ENCODE measurements at places on chromosomes 3 and 15. TPM values are rescaled to one million over a fixed set of nuclear protein-coding genes. Genes with fewer than 3 reads are reported as not detected.
A peak's percentile ranks its signal among the peaks of the same experiment; 100 is the strongest.

The MYO5C gene
- under 0.01 TPM for total RNA-seq

The MEGF11 gene
- total RNA-seq = under 0.01 TPM

The GABRR3 gene
- not detected for total RNA-seq

The GATA2 gene
- total RNA-seq = 0.83 TPM

The SEMA3B gene
- total RNA-seq = 51.6 TPM

DNA sequence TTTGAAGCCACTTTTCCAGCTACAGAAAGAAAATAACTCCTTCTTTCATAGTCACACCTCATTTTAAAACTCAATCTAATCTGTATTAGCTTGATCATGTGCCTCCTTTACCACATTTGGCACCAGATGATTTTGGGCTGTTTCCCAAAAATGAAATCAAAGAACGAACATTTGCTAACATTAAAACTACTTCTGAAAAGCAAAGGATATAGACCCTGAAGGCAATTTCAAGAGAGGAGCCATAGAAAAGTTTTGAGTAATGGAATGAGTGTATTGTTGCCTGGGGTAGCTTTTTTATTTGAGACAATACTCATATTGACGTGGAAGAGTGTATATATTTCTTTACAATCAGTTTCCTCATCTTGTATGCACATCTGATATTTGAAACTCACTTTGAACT is 152.8 kb upstream of the TBL1XR1 start:
- H3K27me3 ChIP-seq = no peaks in the 10 kb centered on the region
- H3K27ac ChIP-seq = no peak overlapping the region
- H3K4me3 ChIP-seq = no peak overlapping the region
- peaks cover 6% of the 10 kb centered on the region for H3K4me1 ChIP-seq
- no peaks in the 10 kb centered on the region for H3K36me3 ChIP-seq

DNA sequence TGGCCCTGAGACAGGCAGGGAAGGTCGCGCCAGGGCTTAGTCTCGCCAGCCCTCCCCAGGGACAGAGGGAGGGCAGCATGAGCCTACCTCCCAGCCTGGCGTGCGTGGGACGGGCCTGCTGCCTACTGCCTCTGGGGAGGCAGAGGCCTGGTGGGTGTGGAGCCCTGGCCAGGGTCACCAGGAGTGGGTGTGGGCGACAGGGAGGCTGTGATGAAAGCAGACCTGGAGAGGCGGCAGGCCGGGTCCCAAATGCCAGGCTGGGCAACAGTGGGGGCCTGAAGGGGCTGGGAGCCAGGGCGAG is 33.1 kb downstream of the PLXNA1 start:
- H3K27ac ChIP-seq = no peak overlapping the region
- no peaks in the 10 kb centered on the region for H3K27me3 ChIP-seq
- no peak overlapping the region for H3K4me3 ChIP-seq

GRCh38 chr3:197188963-197189362 is 109.4 kb downstream of the DLG1 start:
- no peaks in the 10 kb centered on the region for H3K27me3 ChIP-seq
- peaks cover 2% of the 10 kb centered on the region for H3K4me1 ChIP-seq
- H3K27ac ChIP-seq = no peak overlapping the region
- no peaks in the 10 kb centered on the region for H3K36me3 ChIP-seq
- DNase-seq = no peak
- H3K4me3 ChIP-seq = no peak overlapping the region

- DNase-seq = no peak
- H3K4me1 ChIP-seq = peaks cover 6% of the 10 kb centered on the region
- no peak overlapping the region for H3K4me3 ChIP-seq
- H3K36me3 ChIP-seq = no peaks in the 10 kb centered on the region
Observed at GRCh38 chr3:124851905-124852304, 35.3 kb downstream of the ITGB5 start.

DNA sequence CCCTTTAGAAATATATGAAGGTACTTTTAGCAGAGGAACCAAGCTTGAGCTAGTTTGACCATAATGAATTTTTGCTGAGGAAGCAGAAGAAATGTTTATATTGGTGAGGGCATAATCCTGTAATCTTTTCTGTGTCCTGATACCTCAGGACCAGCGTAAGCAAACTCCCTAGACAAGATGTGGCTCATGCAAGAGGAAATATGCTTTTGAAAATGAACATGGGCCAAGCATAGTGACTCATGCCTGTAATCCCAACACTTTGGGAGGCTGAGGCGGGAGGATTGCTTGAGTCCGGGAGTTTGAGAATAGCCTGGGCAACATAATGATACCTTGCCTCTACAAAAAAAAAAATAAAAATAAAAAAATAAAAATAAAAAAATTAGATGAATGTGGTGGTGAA is 78.5 kb downstream of the PPARG start:
- peak; percentile 50 for DNase-seq
- H3K4me1 ChIP-seq = peaks cover 4% of the 10 kb centered on the region
- H3K27ac ChIP-seq = no peak overlapping the region
- H3K27me3 ChIP-seq = no peaks in the 10 kb centered on the region

- no peak overlapping the region for H3K4me3 ChIP-seq
- no peaks in the 10 kb centered on the region for H3K27me3 ChIP-seq
- no peaks in the 10 kb centered on the region for H3K4me1 ChIP-seq
- DNase-seq = no peak
Observed at GRCh38 chr3:32373276-32373675, 18.4 kb upstream of the CMTM7 start.

DNA sequence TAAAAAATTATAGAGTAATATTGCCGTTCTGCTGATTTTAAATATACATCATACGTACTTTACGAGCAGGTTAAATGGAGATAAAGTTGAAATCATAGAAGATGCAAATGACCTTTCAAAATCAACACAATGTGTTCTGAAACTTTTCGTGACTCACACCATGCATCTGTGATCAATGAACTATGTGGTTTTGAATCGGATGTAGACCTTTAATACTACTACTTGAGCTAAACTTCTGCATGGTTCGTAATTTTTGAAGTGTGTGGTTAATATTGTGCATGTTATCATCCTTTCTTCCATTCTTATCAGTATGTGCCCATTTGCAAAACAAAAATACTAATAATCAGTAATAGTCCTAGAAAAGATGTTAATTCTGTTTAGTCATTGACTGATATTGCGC is 58.9 kb downstream of the GASK1A start:
- no peak overlapping the region for H3K4me3 ChIP-seq
- no peaks in the 10 kb centered on the region for H3K36me3 ChIP-seq
- peaks cover 5% of the 10 kb centered on the region for H3K27me3 ChIP-seq
- H3K27ac ChIP-seq = no peak overlapping the region

- no peaks in the 10 kb centered on the region for H3K27me3 ChIP-seq
- H3K36me3 ChIP-seq = no peaks in the 10 kb centered on the region
- H3K27ac ChIP-seq = no peak overlapping the region
Observed at GRCh38 chr15:77881950-77882349, 195.6 kb downstream of the TBC1D2B start.

DNA sequence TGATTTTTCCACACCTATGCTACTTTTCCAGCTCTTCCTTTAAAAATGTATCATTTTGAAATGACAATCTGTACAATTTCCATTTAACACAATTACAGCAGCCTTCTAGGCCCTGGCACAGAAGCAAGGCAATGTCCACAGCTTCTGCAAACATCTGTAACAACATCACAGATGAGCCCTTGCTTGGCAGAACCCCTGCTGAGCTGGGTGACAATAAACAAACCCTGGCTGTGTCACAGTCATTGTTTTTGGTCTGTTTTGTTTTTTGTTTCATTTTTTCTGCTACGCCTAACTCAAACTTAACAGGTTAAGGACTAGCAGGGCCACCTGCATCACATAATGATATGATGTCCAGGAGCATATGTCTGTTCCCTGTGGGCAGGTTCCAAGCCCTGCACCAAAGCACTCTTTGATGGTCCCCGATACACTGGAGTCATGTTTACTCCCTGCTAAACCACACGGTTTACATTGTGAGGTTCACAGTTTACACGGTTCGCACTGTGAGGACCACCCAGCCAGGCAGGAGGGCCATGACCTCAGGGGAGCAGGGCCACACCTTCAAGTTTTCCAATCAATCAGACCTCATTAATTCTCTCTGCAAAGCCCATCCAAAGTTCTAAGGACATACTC is 186.8 kb upstream of the CHRNA7 start:
- H3K27ac ChIP-seq = no peak overlapping the region
- H3K4me1 ChIP-seq = no peaks in the 10 kb centered on the region
- no peak overlapping the region for H3K4me3 ChIP-seq
- no peaks in the 10 kb centered on the region for H3K27me3 ChIP-seq
- DNase-seq = no peak

Measured in fibroblast of lung (primary cell).